ENCODE measurements at places on chromosomes 1 and 21. TPM values are rescaled to one million over a fixed set of nuclear protein-coding genes. Genes with fewer than 3 reads are reported as not detected.

Gene CELA2A
- total RNA-seq: not detected

DNA sequence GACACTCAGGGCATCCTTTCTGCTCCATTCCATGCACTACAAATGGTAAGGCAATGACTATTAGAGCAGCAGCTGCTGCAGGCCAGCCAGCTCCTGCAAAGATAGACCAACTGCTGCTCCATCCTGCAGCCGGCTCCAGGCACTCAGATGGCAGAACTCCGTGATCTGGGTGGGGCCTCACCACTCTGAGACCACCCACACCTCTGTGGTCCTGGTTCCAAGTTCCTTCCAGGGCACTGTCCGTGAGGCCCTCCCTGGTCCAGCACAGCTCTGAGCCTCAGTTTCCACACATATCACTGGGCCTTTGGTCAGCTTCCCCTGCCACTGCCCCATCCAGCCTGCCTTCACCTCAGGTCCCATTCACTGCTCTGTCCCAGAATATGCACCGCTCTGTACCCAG is 114.7 kb downstream of the DMRTB1 start:
- no peak for DNase-seq

- no peak for DNase-seq
Observed at GRCh38 chr1:20266642-20267041, 24.0 kb upstream of the VWA5B1 start.

DNA sequence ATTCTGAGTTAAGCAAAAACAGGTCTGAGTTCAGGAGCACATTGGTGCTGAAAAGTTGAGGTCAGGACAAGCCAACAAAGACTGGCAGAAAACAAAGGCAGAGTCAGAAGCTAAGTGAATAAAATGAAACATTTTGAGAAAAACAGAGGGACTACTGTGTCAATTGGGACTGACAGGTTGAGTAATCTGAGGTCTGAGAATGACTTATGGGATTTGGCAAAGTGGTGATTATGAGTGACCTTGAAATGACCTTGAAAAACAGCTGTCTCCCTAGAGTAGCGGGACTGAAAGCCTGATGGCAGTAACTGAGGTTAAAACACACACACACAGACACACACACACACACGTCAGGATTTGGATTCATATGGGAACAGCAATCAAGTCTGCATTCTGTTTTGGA is 8.8 kb upstream of the COG2 start:
- DNase-seq: no peak

Gene RNU1-2
- total RNA-seq: 1,333 TPM

GRCh38 chr1:218425647-218426342 is 80.7 kb downstream of the TGFB2 start:
- DNase-seq: no peak

DNA sequence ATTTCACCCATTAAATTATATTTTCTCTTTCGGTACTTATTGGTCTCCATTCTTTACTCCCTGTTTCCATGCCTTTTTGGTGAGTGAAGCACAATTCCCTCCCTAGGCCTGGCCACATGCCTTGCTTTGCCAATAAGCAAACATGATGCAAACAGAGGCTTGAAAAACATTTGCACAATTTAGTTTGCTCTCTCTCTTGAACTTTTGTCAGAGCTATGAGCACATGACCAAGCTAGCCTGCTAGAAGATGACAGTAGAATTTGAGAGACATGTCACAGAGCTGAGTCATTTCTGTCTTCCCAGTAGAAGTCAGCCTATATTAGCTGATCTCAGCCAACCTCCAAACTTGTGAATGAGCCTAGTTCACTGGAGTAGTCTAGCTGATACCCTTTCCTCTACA is 24.6 kb downstream of the ANGPTL3 start:
- peak; percentile 9 for DNase-seq

DNA sequence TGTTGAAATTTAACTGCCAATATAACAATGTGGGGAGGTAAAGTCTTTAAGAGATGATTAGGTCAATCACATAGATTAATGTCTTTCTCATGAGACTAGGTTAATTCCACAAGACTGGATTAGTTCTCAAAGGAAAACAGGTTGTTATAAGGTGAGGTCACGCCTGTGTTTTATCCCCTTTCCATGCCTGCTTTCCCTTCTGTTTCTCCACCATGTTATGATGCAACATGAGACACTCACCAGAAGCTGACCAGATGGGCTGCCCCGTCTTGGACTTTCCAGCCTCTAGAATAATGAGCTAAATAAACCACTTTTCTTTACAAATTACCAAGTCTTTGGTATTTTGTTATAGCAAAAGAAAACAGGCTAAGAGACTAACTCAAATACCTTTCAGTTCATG is 70.8 kb downstream of the DDAH1 start:
- no peak for DNase-seq

DNA sequence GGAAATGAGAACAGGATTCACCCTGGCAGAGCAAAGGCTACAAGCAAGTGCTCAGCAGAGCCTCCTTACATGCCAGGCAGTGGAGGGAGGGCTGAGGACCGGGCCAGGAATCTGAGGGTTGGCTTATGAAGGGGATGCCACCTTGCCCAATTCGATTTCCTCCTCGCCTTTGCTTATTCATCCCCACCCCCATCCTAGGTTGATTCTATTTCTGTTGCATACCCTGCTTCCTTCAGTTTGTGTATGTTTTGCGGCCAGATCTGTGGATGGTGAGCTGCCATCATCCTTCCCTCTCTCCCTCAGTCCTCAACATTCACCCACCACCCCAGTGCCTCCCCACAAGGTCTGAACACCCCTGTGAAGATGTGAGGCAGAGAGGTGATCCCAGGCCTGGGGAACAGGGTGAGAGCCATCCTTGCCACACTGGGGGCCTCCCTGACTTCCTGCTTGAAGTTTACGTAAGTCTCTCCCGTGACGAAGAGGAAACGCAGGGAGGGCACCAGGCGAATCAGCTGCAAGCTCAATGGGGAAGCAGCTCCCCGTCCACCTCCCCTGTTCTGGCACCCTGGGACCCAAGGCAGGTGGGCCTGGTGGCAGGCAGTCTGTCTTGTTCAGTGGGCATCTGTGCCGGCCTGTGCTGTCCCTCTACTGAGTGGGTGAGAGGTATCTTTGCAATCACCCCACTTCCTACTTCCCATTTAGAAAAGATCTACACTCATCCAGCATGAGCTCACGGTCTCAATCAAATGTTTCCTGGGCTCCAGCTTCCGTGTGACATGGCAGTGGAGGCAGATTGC is 50.6 kb upstream of the CNTN2 start:
- no peak for DNase-seq

DNA sequence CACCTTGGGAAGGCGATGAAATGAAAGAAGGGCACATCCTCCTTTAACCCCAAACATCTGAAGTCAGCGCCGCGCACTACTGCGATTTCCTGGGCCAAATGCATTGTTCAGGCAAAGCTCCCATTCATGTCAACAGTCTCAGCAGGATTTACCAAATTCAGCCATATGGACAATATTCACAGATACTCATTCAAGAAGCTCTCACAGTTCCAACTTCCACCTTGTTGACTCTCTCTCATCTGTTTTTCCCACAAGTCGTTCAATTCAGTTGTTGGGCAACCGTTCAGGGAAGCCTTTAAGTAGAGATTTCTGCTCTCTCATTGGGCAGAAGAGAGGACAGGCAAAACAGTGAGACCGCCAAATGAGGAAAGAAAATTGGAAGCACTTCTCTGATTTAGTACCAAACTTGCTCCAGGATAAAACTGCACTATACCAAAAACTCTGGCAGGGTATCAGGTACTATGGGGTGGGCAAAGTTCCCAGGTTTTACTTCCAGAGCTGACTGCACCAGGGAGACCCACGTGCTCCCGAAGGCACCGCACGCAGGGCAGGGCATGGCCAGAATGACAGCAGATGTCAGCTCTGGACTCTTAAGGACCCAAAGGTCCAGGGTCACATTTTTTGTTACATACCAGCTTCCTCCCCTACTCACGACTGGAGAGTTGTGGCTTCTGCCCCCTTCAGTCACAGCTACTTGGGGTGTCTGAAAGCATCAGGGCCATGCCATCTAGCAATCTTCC is 668.8 kb downstream of the KIF26B start:
- no peak for DNase-seq

DNA sequence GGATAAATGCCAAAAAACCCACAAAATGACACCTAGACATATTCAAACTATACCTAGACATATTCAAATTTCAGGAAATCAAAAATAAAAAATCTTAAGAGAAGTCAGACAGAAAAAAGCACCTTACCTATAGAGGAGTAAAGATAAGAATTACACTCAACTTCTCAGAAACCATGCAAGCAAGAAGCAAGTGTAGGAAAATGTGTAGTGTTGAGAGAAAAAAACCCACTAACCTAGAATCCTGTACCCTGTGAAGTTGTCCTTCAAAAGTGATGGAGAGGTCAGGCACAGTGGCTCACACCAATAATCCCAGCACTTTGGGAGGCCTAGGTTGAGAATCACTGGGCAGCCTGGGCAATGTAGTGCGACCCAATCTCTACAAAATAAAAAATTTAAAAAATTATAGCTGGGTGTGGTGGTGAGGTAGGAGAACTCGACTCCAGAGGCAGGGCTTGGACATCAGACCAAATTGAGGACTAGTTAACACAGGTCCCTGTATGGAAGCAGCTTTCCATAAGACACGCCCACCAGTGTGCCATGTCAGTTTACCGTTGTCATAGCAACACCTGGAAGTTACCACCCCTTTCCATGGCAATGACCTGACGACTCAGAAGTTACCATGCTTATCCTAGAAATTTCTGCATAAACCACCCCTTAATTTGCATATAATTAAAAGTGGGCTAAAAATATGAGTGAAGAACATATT is 20.7 kb downstream of the PDIK1L start:
- no peak for DNase-seq

GRCh38 chr1:228256626-228257375 is 49.0 kb downstream of the OBSCN start:
- DNase-seq: no peak

DNA sequence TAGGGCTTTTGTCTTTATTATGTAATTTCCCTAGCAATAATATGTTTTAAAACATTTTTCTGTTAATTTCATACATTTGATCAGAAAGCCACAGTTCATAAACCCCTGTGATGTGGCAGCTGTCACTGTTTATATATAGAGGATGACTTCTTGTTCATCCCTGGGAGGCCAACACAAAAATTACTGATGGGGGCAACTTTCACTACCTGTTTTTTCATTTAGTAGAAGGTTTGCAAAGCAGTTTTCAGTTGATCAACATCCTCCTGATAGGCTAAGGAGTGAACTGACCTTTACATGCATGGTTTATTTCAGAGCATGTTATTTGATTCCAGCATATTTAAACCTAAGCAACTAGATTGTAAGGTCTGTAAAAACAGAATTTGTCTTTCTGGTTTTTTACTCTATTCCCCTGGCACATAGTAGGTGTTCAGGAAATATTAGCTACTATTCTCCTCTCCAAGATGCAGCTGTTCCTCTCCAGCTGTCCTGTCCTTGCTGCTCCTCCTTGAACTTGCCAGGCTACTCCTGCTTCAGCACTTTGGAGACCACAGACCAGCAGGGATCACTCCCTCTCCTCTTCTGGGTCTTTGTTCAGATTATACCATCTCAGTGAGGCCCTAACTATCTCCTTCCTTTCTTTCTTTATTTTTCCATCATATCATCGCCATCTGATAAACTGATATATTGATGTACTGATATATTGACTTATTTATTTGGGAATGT is 54.7 kb downstream of the ROR1 start:
- DNase-seq: no peak

GRCh38 chr1:18919197-18919905 is 17.0 kb upstream of the ALDH4A1 start:
- no peak for DNase-seq

DNA sequence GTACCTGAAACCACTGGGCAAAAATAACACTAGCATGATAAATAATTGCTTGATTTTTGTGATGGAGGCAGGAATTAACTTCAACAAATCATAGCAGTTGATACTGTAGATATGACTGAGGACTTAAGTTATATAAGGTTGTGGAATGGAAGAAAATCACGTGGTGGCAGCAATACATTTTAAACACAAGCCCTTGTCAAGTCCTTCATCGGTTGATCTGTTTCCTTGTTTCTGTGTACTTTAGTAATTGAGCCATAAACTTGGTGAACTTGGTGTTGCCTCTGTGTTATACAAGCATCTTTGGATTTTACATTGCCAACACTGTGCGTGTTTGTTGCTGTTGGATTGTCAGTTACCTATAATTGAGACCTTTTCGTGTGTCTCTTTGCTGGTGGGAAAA is 114.4 kb downstream of the CAMTA1 start:
- no peak for DNase-seq

- no peak for DNase-seq
Observed at GRCh38 chr1:116579259-116579875, 8.5 kb upstream of the CD58 start.

Gene LAMB3
- 142 TPM for total RNA-seq

Gene KMO
- not detected for total RNA-seq

Gene SELENBP1
- total RNA-seq: 11.3 TPM

Gene IL23R
- total RNA-seq: not detected

Gene TBX15
- not detected for total RNA-seq

- no peak for DNase-seq
Observed at GRCh38 chr1:44831516-44831915, 11.5 kb downstream of the PTCH2 start.
